ENCODE measurements at places on chromosomes 13 and 19. TPM values are rescaled to one million over a fixed set of nuclear protein-coding genes. Genes with fewer than 3 reads are reported as not detected.

ZNF850 gene
- 1.6 TPM for polyA plus RNA-seq

MIPEP gene
- polyA plus RNA-seq, result 12.7 TPM

GRCh38 chr13:40328091-40328490, 338.4 kb downstream of the FOXO1 start:
- H3K4me3 ChIP-seq, result no peak overlapping the region
- no peaks in the 10 kb centered on the region for H3K36me3 ChIP-seq
- H3K27ac ChIP-seq, result no peak overlapping the region
- no peaks in the 10 kb centered on the region for H3K27me3 ChIP-seq
- no peaks in the 10 kb centered on the region for H3K4me1 ChIP-seq

CGB1 gene
- not detected for polyA plus RNA-seq

- no peak overlapping the region for H3K27ac ChIP-seq
- DNase-seq, result no peak
- no peaks in the 10 kb centered on the region for H3K27me3 ChIP-seq
Measured at GRCh38 chr13:91661692-91662490, 263.5 kb downstream of the GPC5 start.

- H3K27me3 ChIP-seq, result no peaks in the 10 kb centered on the region
- no peaks in the 10 kb centered on the region for H3K36me3 ChIP-seq
- no peak for DNase-seq
- no peaks in the 10 kb centered on the region for H3K4me1 ChIP-seq
- H3K4me3 ChIP-seq, result no peak overlapping the region
Measured at GRCh38 chr13:22144806-22145205, 473.9 kb downstream of the FGF9 start.

GRCh38 chr13:113874579-113875428, 10.9 kb upstream of the GAS6 start:
- H3K27me3 ChIP-seq, result no peaks in the 10 kb centered on the region
- no peak overlapping the region for H3K27ac ChIP-seq
- H3K4me1 ChIP-seq, result peaks cover 2% of the 10 kb centered on the region
- DNase-seq, result no peak
- H3K36me3 ChIP-seq, result no peaks in the 10 kb centered on the region

GRCh38 chr13:51518827-51519226, 65.4 kb upstream of the WDFY2 start:
- no peak overlapping the region for H3K27ac ChIP-seq
- H3K4me1 ChIP-seq, result peaks cover 11% of the 10 kb centered on the region
- no peaks in the 10 kb centered on the region for H3K27me3 ChIP-seq
- no peak overlapping the region for H3K4me3 ChIP-seq
- H3K36me3 ChIP-seq, result no peaks in the 10 kb centered on the region
- no peak for DNase-seq

DNA sequence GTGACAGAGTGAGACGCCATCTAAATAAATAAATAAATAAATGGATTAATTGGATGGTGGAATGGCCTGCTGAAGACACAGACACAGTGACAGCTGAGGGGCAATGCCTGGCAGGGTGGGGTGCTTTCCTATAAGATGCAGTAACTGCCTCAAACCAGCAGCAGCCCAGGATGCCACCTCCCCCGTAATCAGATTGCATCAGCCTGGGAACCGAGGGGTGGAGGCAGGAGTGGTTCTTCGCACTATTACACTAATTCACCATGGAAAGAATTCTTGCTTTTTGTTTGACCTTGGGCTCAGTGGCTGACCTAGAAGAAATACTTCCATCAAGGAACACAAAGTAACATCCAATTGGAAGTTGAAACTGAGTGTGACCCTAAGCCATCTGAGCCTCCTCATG, 31.6 kb upstream of the USP12 start:
- no peaks in the 10 kb centered on the region for H3K27me3 ChIP-seq
- no peaks in the 10 kb centered on the region for H3K4me1 ChIP-seq
- no peak overlapping the region for H3K4me3 ChIP-seq
- DNase-seq, result no peak
- no peaks in the 10 kb centered on the region for H3K36me3 ChIP-seq
- no peak overlapping the region for H3K27ac ChIP-seq

DNA sequence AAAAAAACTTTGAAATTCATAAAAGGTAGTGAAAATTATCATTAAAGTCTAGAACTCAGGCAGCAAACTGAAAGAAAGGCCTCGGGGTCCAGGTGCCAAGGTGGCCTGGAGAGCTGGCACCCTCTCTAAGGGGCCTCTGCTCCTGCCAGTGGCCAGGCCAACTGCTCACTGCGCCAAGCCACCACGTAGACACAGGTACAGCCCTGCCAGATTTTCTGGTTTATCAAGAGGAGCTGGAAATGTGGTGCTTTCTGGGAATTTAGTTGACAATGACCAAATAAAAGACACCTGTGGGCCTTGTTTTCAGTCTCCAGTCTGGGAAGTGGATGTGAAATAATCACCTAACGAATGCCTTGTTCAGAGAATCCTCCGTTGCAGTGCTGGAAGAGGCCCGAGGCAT, 22.8 kb downstream of the ZNF574 start:
- DNase-seq, result no peak
- H3K4me1 ChIP-seq, result no peaks in the 10 kb centered on the region
- H3K4me3 ChIP-seq, result no peak overlapping the region
- no peaks in the 10 kb centered on the region for H3K36me3 ChIP-seq
